Activated CD4-positive, CD25-positive, alpha-beta regulatory T cell treated with anti-CD3 and anti-CD28 coated beads, Interleukin-2, amount 50 U/mL, for 24 hours (primary cell): ENCODE measurements at places on chromosomes 5 and 9.

- no peak for ATAC-seq
These were observed 298.4 kb upstream of the GRAMD2B start for GRCh38 chr5:126124706-126125345.

- ATAC-seq: no peak
These were observed 146.0 kb upstream of the IER5L start for GRCh38 chr9:129323999-129324553.

DNA sequence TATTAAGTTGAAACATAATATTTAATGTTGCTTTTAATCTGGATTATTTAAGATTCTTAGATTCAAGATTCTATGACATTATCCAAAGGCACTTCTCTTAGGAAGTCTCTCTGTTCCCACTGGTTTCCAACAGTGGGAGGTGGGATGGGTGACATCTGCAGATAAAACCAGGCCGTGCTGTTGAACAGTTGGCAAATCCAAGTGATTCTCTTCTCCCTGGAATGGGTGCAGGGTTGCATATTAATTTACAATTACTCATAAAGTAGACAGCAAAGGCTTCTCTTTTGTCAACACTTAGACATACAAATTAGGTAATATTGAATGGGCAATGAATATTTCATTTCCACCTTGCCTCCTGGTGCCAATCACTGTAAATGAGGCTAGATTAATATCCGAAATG, 233.7 kb upstream of the IL12B start:
- ATAC-seq: no peak

- no peak for ATAC-seq
These were observed 168.9 kb upstream of the PUM3 start for GRCh38 chr9:3012842-3013241.

- no peak for ATAC-seq
These were observed 189.1 kb upstream of the CCNG1 start for GRCh38 chr5:163248333-163248732.

DNA sequence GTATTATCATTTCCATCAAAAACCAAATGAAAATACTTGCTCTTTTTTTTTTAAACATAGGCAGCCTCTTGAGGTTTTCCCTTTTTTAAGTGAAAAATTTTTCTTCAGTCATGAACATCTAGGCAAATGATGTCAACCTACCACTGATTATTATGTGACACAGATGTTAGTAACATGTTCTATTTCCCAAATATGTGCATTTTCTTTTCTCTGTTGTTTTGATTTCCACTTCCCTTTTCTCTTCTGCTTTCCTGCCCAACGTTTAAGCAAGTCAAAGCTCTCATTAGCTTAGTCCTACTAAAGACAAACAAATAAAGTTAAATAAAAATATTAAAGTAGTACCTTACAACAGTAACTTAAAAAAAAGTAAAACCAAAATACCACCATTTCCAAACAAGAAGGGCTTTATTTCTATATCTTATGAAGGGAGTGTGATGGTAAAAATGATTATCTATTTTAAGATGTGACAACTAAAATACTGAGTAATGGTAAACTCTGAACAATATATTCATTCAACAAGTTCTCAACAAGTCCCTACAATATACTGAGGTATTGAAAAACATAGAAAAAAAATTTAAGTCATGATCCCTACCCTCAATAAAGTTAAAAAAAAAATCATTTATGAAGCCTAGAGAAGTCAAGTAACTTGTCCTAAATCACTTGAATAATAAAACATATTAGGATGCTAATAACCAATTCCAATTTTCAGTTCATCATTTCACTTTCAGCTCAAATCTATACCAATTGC, 9.4 kb downstream of the SLC38A9 start:
- no peak for ATAC-seq

DNA sequence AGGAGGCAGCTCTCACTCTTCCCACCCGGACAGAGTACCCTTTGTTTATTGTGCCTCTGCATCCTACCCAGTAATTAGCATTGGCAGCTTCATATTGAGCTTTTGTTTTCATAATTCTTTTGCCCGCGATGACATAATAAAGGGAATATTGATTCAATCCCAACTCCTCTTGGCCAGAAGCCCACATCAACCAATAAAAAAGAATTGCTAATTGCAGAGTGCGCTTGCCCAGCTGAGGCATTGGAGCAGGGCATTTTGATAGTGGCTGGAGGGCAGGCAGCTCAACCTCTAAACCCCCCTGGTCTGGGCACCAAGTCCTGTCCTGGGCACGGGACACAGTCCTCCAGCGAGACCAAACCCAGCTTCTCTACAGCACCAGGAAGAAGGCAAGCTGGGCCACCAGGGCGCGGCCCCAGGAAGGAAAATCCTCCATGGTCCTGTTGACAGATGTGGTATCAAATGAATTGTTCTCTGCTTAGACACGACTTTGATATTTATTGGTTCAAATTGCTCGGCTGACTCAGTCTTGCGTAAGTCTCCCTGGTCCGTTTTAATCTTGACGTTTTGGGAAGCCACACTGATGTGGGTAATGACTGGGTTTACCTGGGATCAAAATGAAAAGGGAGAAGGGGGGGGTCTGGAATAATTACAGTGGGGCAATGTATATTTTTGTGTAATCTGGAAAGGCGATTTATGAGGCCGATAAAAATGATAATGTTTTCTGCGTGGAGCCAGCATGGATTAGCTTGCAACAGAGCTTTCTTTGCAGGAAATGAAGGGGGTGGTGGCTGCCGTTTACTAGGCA, 220.7 kb upstream of the MSX2 start:
- no peak for ATAC-seq

DNA sequence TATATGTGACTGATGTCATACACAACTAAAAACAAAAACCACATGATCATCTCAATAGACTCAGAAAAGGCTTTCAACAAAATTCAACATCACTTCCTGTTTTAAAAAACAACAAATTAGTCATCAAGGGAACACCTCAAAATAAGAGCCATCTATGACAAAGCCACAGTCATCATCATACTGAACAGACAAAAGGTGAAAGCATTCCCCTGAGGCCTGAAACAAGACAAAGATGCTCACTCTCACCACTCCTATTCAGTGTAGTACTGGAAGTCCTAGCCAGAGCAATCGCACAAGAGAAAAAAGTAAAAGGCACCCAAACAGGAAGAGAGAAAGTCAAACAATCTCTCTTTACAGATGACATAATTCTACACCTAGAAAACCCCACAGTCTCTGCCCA, 893.5 kb upstream of the EDIL3 start:
- no peak for ATAC-seq

DNA sequence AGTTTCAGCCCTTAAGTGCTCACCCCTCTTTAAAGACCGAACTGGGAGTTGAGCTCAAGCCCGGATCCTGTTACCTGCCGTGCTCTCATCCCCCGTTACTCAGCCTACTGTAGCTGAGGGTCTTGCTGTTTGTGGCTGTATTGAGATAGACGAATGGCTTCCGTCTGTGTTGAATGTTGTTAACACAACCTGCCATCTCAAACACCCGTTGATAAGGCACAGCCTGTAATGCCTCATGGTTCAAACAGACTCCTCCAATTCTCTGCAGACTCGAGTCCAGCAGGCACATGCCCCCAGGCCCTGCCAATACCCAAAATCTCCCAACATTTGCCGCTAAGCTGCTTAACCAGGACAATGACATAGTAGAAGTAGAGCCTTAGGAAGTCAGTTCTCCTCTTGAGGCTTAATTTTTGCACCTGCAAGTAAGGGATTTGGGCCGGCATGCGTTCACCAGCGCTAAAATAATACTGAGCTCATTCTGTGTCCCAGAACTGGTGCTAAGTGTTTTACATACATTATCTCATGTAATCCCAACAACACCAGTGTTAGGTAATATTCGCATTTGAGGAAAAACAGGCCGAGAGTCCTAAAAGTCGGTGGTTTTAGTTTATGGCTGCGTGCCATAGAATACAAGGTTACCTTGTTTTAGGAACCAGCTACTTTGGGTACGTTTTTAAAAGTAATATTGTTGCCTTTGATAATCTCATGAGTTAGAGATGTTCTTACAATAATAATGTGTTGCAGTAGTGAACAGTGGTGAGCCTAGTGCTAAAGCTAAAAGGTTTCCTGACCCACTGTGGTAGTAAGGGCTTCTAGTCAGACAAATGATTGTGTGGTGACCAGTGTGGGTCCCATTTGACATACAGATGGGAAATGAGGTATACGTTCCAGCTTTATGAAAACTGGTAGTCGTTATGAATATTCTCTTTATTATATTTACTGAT, 1.5 kb upstream of the RFX3 start:
- no peak for ATAC-seq

DNA sequence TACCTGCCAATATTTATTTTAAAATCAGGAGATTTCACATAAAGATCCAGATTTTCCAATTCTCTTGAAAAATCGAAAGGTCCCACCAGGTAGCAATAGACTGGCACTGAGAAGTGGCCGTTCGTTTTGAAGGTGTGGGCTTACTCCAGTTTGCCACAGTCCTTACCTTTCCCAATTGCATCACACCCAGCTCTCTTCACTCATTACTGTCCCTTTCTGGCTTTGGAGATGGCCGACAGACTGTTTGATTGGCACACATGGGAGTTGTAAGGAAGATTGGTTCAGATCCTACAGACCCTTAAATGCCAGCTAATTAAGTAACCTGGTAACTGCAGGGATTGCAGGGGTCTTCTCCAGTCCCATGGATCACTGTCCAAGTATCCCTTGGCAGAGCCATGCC, 68.7 kb upstream of the LARP1 start:
- no peak for ATAC-seq

- no peak for ATAC-seq
These were observed 52.5 kb downstream of the AP3B1 start for GRCh38 chr5:78242001-78242400.

DNA sequence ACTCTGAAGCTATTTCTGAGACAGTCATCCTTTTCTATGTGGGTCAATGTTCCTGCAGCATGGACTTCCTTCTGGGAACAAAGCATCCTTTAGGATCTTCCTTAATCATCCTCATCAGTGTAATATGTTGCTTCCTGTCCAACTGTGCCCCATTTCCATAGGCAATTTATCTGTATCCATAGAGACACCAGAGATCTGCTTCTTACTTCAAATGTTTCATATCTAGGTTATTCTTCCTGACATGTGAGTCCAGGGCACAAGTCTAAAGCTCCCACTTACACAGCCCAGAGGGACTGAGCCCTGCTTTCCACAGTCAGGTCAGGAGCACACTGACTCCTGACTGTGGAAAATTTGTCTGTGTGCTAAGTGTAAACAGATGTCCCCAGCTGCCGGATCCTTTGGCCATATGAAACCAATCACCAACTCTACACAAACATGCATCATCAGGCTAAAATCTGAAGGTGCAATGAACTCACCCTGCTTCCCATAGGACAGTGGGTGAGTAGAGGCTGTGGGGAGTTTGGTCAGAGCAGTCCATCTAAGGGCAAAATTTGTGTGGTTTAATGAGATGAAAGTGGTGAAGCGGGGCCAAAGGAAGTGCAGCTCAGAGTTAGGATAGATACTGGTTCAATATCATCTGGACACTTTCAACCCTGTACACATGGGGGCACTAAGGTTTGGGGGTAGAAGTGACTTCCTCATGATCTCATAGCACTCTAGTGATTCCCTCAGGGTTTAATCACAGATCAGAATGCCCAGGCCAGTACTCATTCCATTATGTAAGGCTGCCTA, 85.2 kb upstream of the TNC start:
- no peak for ATAC-seq

GRCh38 chr5:177382423-177383029, 1.7 kb upstream of the SLC34A1 start:
- ATAC-seq: no peak

- ATAC-seq: no peak
These were observed 10.4 kb upstream of the PTGES start for GRCh38 chr9:129762985-129763926.

- ATAC-seq: no peak
These were observed 34.6 kb upstream of the COL15A1 start for GRCh38 chr9:98908897-98909634.

DNA sequence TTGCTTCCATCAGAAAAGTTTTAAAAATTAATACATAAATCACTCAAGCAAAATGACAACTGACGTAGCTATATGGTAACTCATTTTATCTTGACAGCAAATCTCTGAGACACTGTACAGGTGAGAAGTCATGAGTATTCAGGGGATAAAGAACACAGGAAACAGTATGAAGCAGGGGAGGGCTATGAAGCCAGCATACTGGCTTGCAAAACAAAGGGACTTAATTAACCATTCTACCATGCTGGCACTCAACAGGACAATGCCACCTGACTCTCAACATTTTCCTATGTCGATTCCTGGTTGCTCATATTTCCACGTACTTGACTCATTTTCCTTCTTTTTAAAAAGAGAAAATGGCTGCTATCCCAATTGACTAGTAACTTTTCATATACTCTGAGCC, 151.4 kb upstream of the RETREG1 start:
- ATAC-seq: no peak

- no peak for ATAC-seq
These were observed 295.6 kb downstream of the PDE4D start for GRCh38 chr5:59597690-59598546.

- ATAC-seq: no peak
These were observed 72.7 kb downstream of the EPB41L4B start for GRCh38 chr9:109248133-109248581.

- no peak for ATAC-seq
These were observed 175.3 kb downstream of the ERCC6L2 start for GRCh38 chr9:96050861-96051155.

DNA sequence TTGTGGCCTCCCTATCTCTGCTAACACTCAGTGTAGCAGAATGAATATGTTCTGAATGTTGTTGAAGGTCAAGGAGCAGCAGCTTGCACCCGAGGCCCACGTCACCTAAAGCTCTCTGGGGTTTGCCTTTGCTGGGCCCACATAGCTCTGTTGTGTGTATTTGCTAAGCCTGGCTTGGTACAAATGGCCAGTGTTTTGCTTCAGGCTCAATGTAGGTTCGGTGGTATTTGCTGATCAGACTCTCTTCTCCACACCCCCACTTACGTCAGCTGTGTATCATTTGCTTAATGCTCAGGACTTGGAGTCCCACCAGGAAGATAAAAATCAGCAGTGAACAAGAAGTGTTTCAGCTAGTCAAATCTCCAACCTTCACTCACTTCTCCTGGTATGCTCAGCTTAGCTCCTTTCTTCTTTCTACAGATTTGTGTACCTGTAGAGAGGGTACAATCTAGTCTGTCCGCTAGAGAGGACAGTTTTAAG, 4.8 kb upstream of the RFESD start:
- ATAC-seq: no peak
